GM12864 (cell line): ENCODE measurements at places on chromosomes 7 and 10.

DNA sequence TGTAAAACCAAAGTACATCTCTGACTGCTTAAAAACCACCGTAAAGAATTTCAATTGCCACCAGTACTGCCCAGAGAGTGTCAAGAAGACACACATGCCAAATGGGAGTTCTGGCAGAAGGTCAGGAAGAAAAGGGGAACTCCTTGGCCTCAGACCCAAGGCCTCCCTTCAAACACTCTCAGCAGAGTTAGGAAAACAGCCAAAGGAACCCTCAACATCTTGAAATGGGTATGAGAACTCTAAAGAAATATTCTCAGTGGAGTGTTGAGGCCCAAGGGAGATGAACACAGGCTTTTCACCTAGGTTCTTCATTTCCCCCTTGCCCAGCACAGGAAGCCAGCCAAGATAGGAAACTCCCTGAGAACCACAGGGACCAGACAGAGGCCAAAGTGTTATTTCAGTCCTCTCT lies 96.1 kb upstream of the ASAH2 start:
- peak; percentile 38 for DNase-seq

- DNase-seq, result peak; percentile 33
Observed at GRCh38 chr7:95511716-95512260, 26.0 kb downstream of the ASB4 start.

DNA sequence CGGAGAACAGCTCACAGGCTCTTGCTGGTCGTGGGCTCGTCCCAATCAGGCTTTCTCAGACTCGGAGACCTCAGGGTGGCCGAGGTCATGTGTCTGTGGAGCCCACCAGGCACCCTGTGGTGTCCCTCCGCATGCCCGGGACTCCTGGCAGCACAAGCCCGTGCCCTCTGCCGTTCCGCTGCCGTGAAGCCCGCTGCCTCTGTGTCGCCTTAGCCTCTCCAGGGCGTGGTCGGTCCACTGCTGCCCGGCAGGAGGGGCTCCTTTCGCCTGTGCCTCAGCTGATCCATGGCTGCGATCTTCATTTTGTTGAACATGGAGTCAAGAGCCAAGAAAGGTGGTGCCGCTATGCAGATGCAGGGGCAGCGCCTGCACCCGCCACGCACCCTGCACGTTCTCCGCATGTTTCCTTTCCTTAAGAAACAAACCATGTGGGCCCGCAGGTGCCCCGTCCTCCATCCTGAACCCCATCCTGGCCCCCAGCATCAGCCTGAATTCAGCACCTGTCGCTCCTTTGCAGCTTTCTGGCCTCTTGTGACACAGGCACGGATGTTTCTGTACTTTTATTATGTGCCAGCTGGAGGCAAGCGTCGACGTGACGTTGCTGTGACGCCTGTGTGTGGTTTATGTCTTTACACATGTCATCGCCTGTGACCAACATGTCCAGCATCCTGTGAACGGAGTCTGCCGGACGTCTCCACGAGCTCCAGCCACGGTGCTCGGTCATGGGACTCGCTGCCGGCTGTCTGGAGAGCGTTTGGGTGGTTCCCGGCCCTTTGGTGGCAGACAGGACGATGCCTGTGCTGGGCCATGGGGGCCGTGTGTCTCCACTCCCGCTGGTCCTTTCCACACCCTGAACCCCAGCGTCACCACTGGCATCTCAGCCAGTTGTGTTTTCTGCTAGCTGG lies 69.9 kb downstream of the NKX6-2 start:
- no peak for DNase-seq

- DNase-seq, result no peak
Observed at GRCh38 chr7:153110606-153111005, 351.1 kb downstream of the ACTR3B start.

DNA sequence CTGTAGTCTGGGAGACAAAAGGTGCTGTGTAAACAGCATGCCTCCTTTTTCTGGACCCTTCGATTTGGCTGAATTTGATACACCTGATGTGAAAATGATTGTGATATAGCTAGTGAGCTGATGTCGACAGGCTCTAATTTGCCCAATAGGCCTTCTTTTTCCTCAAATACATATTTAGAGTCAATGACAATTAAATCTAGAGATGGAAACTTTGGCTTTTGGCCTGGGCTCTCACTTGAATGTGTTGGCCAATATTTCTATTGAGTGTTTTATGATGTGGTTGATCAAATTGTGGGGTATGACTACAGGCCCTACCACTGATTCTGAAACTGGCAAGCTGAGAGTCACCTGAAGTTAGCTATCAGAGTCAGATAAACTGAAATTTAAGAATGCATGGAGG lies 151.8 kb upstream of the MEOX2 start:
- DNase-seq, result no peak

DNA sequence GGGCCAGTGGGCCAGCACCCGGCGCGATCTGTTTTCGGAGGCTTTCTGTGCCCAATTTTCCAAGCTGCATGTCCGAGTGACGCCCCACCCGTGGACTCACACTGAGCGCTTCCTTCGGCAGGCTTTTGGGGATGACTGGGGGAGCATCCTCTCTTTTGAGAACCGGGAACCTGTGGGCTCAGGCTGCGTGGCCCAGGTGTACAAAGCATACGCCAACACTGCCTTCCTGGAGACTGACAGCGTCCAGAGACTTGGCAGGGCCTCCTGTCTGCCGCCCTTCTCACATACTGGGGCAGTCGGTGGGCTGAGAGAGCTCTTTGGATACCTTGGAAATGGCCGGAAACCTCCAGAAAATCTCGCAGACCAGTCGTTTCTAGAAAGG lies 1.0 kb downstream of the ADCK2 start:
- no peak for DNase-seq

DNA sequence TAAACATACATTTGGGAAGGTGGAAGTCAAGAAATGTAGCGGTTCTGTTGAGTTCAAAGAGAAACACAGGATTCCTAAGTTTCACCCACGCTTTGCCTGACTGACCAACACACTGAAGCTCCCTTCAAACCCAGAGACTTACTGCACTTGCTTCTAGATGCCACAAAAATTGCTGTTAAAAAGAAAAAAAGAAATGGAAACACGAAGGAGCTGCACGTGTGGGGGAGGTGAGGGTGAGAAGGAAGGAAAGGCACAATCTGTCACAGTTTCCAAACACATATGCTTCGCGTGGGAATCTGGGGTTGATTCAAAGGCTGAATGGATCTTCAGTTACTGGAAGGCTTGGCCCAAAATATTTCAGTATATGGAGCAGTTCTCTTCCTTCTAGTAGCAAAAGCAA lies 495.6 kb downstream of the DNAJB6 start:
- no peak for DNase-seq

DNA sequence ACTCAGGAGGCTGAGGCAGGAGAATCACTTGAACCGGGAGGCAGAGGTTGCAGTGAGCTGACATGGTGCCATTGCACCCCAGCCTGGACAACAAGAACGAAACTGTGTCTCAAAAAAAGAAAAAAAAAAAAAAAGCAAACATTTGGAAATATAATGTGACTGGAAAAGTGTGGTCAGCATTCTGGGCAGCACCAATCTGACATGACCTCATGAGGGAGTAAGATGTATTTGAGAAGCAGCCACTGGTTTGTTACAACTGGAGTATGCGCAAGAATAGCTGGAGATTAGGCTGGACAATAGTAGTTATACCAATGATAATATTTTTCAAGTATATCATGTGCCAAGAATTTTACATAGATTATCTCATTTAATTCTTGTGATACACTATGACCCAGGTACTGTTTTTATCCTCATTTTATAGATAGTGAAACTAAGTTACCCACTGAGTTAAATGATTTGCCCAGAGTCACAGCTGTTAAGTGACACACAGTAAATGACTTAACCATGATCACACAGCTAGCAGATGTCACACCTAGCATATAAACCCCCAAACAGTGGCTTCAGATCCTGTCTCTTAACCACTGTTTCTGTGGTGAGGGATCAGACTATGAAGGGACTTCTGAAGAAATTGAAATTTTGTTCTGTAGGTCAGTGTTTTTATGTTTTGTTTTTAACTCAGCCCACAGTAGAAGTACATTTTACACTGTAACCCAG lies 11.1 kb downstream of the MCU start:
- no peak for DNase-seq

- no peak for DNase-seq
Observed at GRCh38 chr7:124257638-124258308, 224.9 kb upstream of the TMEM229A start.

- DNase-seq, result no peak
Observed at GRCh38 chr7:41570766-41571165, 132.1 kb downstream of the INHBA start.

DNA sequence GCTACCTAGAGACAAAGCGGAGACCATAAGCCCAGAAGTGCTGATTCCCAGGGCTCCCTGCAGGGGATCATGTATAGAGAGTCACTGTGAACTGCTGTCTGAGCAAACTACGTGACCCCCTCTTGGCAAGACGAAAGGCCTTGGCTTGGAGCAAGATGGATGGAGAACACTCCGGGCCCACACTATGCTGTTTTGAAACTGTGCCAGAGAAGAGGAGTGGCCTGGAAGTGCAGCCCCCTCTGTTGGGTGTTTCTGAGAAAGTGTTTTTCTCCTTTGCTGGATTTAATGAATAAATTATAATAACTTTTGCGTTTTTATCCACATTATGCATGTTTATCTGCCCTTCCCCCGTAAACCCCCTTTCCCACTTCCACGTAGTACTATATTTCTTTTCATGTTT lies 639.3 kb upstream of the GALNT17 start:
- no peak for DNase-seq

GRCh38 chr10:23201837-23202236 lies 9.7 kb downstream of the PTF1A start:
- DNase-seq, result no peak

- DNase-seq, result no peak
Observed at GRCh38 chr10:18594574-18595156, 56.7 kb downstream of the NSUN6 start.

- DNase-seq, result no peak
Observed at GRCh38 chr7:112145206-112145605, 61.0 kb downstream of the DOCK4 start.

DNA sequence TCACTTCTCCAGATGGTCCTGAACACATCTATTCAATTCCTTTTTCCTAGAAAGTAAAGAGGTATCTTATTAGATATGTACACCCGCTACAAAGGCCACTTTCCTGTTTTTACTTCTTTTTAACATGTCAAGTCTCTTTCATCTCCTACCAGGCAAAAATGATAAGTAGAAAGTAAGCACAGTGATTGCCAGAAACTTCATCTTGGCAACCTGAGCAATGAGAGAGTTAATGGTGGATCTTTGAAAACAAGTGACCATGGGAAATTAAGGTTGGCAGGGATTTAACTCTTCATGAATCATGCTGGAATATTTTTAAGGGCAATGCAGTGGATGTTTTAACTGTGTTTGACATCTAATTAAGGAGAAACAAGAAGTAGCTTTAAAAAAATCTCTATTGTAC lies 2.7 kb downstream of the SEMA3A start:
- no peak for DNase-seq

GRCh38 chr7:115056019-115056418 lies 134.1 kb downstream of the MDFIC start:
- no peak for DNase-seq

DNA sequence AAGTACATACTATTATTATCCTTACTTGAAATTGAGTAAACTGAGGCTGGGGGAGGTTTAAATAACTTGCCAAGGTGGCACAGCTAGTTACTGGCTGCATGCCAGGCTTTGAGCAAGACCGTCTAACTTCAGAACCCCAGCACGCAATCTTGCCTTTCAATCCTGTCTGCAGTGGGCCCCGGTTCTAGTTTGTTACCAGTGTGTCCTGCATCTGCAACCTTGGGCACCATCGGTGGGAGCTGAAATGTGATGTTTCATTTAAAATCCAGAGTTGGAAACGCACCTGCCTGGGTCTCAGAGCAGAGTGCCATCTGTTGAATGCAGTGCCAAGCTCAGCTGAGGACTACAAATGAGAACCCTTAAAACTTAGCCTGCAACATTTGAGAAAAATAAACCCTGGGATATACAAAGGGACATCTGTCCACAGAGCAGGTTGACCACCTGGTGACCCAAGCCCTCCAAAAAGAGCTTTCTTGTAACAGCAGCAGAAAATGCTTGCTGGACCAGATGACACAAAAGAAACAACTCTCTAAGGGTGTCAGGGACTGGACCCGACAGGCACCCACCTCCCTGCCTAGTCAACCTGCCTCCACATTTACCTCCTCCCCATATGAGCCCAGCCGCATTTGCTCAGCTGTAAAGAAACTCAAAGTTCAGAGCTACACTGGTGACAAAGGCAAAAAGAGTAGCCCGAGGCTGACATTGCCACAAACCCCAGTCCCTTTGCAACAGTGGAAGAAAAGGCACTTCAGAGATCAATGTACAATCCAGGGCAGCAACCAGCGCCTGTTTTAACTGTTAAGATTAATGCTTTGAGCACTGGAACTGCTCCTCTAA lies 1.7 kb downstream of the SH3PXD2A start:
- DNase-seq, result no peak

- no peak for DNase-seq
Observed at GRCh38 chr10:5446390-5446926, 34.1 kb downstream of the NET1 start.

DNA sequence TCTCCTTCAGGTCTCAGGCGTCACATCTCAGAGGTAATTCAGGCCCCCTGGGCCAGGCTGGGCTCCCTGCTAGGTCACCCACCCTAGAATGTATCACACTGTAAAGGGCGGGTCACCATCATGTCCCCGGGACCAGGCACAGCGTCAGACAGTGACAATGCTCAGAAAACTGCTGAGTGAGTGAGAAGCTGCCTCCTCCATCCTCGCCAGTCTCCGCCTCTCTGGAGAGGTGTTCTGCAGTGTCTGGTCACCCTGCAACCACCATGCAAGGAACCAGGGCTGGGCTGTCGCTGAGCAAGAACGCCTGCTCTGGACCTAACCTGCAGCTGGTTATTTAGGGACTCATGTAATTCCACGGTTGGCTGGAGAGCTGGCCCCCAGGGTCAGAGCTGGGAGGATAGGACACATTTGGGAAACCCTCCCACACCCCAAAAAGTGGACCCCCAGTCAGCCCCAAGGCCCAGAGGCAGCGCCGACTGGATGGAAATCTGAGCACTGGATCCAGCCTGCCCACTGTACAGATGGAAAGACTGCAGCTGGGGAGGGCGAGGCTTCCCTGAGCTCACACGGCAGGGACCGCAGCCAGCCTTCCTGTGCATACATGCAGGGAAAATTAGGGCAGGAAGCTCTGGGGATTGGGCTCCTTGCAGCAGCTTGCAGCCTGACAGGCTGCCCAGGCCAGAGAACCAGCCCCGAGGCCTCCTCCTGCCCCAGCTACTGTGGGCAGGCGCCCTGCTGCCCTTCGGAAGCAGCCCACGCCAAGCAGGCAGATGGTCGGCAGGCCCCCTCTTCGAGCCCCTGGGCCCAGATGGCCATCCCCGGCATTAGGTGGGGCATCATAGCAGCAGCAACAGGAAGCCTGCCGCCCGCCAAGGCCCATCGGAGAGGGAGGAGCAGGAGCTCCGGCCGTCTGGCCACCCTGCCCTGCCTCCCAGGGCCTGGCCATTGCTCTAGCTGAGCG lies 105.4 kb upstream of the ZMIZ1 start:
- no peak for DNase-seq

GRCh38 chr7:81846398-81846797 lies 76.6 kb upstream of the HGF start:
- DNase-seq, result no peak

GRCh38 chr10:77855404-77856155 lies 71.0 kb downstream of the DLG5 start:
- no peak for DNase-seq
